PC-3 (cell line): ENCODE measurements at places on chromosomes 3 and 15.

DNA sequence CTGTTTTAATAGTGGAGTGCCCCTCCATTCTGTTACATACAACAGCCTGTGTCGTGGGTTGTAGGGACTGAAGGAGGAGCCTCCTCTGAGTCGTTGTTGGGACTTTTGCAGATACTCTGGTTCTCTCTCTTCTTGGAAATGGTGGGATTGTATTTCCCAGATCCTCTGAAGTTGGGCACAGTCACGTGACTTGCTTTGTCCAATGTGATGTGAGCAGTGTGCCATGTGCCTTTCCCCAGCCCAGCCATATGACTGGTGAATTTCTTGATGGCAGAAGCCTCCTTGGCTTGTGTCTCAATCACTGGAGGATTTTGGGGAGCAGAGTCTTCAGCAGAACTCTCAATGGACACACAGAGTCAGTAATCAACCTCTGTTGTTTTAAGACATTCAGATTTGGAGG lies 36.2 kb downstream of the RASGRF1 start:
- DNase-seq, result no peak

DNA sequence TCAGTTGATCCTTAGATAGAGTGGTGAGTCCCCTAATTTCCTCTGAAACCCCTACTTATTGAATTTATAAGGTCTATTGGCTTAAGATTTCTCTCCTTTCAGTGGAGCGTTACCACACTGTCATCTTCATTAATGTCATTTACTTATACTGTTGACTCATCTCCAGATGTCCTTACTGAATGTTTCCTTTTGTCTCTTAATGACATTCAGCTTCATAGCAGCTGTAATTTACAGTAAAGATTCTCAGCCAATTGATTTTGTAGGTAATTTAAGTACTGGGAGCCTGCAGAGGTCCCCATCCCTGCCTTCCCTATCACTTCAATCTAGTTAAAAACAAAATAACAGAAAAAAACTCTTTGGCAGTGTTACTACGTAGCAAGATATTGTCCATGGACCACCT lies 18.8 kb downstream of the STX19 start:
- no peak for DNase-seq

DNA sequence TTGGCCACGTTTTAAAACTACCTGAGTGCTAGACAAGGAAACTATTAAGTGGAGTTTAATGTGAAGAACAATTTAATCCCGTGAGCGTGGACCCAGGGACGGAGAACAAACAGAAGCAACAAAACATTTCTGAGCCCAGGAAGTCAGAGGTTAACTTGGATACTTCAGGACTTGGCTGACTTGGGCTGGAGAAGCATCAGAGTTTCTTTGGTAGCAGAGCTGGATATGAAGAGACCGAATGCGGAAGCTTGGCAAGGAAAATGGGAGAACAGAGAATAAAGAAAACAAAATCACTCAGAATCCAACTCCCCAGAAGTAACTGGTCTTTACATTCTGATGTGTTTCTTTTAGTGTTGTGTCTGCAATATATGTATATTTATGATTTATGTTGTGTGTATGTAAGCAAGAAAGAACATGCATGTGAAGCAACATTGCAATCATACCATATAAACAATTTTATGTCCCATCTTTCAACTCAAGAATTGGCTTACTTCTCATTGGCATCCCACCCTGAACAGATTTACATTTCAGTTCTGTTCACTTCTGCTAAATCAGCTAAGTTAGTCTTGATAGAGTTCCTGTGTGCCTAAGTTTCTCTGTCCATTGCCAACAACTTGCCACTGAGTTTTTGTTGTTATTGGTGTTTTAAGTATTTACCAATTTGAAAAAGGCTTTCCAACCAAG lies 17.2 kb upstream of the PLOD2 start:
- no peak for DNase-seq

DNA sequence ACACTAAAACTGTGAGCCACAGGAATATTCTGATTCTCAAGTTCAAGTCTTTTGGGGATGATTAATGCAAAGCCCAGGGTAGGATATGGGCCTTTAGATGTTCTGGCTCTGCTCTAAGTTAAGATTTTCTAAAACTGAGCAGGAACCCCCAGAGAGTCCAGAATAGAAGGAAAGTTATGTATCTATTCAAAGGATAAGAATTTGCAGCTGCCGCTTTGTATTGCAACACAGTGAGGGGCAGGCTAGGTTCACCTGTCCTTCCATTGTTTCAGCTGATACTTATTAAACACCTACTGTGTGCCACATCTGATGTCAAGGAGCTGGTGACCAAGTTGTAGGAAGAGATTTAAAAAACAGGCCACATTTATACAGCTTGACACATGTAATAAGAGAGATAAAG lies 290.4 kb downstream of the MAGI1 start:
- no peak for DNase-seq

GRCh38 chr3:106231086-106231485 lies 362.3 kb upstream of the CBLB start:
- DNase-seq, result no peak

- peak; percentile 4 for DNase-seq
Measured at GRCh38 chr3:8283193-8283592, 218.4 kb upstream of the LMCD1 start.

- DNase-seq, result no peak
Measured at GRCh38 chr3:3853544-3853943, 54.3 kb downstream of the LRRN1 start.

- peak; percentile 58 for DNase-seq
Measured at GRCh38 chr3:39101022-39101689, 6.3 kb downstream of the GORASP1 start.

DNA sequence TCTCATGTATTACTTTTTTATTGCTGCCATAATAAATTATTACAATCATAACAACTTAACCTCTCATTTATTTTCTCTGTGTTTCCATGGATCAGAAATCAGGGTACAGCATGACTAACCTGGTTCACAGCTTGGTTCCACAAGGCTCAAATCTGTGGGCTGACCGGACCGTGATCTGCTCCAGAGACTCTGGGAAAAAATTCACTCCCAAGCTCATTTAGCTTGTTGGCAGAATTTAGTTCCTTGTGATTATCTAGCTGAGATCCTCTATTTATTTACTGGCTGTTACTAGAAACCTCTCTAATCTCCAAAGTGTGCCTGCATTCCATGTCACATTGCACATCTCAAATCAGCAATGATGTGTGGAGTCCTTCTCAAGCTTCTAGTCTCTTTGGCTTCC lies 386.6 kb downstream of the DIPK2A start:
- DNase-seq, result no peak

DNA sequence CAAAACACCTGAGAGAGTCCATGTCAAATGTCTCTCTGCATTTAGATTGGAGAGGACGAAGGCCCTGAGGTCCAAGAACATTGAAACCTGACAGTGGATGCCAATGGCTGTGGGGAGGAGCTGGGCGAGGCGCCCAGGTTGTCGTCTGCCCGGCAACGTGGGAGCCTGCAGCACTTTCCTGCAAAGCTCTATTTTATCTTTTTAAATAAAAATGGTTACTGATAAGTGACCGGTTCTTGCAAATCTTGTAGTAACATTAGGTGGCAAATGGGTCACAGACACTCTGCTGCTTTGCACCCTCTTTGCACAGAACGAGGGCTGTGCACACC lies 19.5 kb upstream of the FANCD2 start:
- no peak for DNase-seq

- DNase-seq, result no peak
Measured at GRCh38 chr15:85280203-85280602, 100.2 kb upstream of the AKAP13 start.

DNA sequence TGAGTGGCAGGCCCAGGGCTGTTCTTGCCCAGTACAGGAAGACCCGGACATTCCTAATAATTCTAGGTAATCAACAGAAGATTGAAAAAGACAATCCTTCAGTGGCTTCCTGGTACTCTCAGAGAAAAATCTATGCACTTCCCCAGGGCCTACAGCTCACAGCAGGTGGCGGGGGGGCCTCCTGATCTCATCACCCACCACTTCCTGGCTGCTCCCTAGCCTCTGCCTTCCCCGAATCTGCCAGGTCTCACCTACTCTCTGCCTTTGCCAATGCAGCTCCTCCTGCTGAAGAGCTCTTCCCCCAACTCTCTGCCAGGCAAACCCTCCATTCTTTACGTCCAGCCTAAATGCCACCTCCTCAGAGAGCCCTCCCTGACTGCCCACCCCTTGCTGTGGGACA lies 37.5 kb downstream of the EHD4 start:
- peak; percentile 85 for DNase-seq

GRCh38 chr15:32870240-32871033 lies 152.6 kb downstream of the GREM1 start:
- peak; percentile 77 for DNase-seq

DNA sequence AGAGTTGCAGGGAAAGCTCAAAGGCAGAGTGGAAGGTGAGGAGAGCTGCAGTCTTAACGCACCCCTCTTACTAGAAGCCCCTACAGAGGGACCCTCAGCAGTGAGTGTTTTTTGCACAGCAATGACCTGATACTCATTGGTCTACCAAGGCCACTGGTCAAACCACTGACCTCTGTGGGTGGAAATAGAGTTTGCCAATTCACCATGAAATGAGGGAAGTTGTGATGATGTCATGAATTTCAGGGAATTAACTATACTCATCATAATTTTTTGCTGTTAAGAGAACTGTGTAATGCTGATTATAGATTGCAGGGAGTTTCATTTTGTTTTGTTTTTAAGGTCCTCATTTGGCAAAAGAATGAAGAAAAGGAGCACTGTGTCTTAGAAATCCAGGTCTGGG lies 101.7 kb upstream of the SMAD3 start:
- no peak for DNase-seq

DNA sequence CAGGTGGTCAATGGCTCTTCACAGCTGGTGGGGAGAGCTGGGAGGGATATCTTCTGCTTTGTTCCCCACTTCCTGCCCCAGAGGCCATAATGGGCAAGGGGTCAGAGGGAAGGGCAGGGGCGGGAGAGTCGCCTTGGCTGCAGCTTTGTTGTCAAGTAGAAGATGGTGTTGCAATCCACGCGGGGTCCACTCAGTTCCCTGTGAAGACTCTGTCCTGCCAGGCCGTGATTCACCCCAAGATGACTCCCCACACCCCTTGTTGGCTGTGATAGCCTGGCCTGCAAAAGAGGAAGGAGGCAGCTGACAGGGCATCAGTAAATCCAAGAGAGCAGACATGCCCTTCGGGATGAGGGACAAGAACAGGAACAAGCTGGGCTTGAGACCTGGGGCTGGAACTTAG lies 6.9 kb downstream of the GALNT15 start:
- no peak for DNase-seq

DNA sequence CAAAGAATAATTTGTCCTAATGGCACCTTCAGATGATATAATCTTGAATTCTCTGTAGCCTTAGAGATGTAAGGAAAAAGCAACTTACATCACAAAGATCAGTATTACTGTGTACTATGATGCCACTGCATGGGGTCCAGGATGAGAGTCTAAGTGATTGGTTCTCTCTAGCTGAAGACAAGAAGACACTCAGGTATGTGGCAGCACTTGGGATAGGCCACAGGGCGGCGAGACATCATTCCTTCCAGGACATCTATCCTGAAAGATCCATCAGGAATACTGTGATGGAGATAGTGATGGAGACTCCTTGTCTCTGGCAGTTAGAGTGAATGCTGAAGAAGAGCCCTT lies 2.5 kb downstream of the CD200 start:
- DNase-seq, result no peak

DNA sequence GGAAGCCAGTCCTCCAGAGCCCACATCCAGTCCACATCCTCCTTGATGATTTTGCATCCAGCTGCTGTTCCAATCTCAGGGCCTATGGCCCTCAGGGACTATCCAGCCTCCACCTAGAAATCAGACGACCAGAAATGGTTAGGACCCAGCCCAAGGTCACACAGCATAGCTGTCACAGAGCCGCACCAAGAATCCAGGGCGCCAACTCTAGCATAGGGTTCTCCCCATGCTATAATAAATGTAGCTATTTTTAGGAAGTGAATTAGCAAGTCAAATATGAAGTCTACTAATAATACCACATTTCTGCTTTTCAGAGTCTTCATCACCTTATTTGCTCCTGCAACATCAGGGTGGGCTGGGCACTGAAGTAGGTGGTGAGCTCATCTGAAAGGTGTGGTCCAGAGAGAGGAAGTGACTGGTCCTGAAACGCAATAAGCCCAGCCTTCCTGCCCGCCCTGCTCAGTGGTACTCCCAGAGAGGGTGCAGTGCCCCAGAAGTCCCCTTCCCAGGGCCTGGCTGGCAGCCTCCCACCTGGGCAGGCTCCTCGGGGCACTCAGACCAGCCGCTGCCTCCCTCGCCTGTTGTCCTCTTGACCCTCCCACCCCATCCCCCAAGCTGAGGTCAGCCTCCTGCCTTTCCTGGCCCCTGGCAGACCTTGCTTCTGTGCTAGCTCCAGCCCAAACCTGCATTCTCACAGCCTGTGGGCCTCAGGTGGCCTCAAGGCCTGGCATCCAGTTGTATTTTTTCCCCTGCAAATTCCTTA lies 17.6 kb upstream of the CYP11A1 start:
- DNase-seq, result peak; percentile 88

DNA sequence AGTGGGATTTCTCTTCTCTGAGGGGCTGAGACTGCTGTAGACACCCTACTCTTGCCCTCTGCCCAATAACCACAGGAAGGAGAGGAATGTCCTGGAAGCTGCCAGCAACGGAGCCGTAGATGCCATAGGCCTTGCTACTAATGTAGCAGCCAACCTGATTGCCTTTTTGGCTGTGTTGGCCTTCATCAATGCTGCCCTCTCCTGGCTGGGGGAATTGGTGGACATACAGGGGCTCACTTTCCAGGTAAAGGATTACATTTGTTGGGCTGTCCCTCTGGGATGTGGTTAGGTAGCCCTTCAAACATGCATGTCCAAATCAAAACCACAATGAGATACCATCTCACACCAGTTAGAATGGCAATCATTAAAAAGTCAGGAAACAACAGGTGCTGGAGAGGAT lies 16.1 kb downstream of the SLC28A2 start:
- peak; percentile 53 for DNase-seq

DNA sequence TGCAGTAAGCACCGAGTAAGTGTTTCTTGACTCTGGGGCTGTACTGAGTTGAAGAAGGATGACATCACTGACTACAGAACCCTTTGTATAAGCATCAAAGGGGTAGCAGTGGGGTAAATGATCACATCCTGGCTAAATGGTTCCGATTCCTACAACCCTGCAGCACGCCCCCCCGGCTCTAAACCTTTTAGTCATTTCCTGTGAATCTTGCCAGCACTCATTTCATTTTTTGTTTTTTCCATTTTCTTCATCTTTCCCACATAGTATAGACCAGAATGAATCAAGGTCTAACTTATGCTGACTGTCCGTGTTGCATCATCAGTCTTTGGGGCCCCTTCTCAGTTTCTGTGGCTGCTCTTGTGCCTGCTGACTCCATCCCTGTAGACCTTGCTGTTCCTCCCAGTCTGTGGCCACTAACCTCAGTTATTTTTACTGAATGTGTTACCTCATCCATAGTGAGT lies 383.1 kb upstream of the TPRG1 start:
- DNase-seq, result peak; percentile 45

DNA sequence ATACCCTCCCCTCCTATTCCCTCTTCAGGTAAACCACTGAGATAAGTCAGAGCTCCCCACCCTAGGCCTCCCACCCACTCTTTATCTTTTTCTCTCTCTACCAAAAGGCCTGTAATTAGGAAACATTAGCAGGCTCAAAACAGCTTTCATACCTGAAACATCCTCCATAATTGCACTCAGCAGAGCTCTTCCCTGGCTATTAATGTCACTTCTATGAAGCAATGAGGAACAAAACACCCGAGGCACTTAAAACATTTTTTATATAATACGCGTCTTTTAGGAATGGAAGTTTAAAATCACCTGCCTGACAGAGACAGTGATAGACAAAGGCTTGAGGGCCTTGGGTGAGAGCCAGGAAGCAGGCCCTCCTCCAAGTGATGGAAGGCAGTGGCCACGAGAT lies 138.9 kb downstream of the EPHB1 start:
- no peak for DNase-seq

- DNase-seq, result peak; percentile 87
Measured at GRCh38 chr15:101127506-101128076, 124.3 kb downstream of the CHSY1 start.
